ENCODE measurements at places on chromosomes 16 and 17.

DNA sequence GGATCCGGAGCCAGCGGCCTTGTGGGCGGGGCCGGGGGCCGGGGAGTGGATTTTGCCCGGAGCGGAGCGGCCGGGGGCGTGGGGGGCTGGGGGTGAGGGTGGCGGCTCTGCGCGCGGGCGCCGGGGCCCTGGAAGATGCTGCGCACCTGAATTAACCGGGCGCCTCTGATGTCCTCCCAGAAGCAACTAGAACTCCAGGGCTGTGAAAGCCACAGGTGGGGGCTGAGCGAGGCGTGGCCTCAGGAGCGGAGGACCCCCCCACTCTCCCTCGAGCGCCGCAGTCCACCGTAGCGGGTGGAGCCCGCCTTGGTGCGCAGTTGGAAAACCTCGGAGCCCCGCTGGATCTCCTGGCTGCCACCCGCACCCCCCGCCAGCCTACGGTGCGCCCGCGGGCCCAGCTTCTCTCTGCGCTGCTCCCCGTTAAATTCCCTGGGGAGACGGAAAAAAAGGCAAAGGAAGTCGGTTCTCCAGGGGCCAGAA is 549 bp downstream of the SLC26A11 start:
- DNase-seq: no peak

GRCh38 chr17:40347319-40348135 is 17.0 kb downstream of the GJD3 start:
- no peak for DNase-seq

- DNase-seq: no peak
Measured at GRCh38 chr17:17024778-17025300, 17.4 kb upstream of the MPRIP start.

- DNase-seq: peak; percentile 98
Measured at GRCh38 chr17:57875290-57876022, 25.6 kb upstream of the MRPS23 start.

- DNase-seq: no peak
Measured at GRCh38 chr17:43540821-43541674, 5.1 kb downstream of the ETV4 start.

DNA sequence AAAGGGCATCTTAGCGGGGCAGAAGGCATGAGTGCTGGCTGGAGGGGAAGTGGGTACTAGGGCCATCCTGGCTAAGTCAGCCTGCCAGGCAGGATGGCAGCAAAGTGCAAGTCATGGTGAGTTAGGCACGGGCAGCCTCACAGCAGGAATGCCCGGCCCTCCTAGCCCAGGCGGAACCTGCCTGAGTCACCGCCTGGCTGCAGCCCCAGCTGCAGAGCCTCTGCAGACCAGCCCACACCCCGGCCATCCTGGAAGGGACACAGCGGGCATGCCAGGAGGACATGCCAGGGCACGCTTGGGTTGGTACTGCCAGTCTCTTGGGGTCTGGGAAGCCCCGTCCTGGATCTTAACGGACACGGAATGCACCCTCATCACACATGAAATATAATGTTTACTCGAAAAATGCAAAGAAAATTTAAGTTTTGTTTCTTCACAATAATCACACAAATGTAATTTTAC is 5.0 kb upstream of the ALDH3A1 start:
- peak; percentile 95 for DNase-seq

GRCh38 chr16:3444032-3444388 is 530 bp downstream of the NAA60 start:
- peak; percentile 77 for DNase-seq

- DNase-seq: no peak
Measured at GRCh38 chr16:3094289-3095027, 4.6 kb downstream of the ZSCAN10 start.

- peak; percentile 97 for DNase-seq
Measured at GRCh38 chr17:75876938-75877751, 1.2 kb downstream of the TRIM47 start.

DNA sequence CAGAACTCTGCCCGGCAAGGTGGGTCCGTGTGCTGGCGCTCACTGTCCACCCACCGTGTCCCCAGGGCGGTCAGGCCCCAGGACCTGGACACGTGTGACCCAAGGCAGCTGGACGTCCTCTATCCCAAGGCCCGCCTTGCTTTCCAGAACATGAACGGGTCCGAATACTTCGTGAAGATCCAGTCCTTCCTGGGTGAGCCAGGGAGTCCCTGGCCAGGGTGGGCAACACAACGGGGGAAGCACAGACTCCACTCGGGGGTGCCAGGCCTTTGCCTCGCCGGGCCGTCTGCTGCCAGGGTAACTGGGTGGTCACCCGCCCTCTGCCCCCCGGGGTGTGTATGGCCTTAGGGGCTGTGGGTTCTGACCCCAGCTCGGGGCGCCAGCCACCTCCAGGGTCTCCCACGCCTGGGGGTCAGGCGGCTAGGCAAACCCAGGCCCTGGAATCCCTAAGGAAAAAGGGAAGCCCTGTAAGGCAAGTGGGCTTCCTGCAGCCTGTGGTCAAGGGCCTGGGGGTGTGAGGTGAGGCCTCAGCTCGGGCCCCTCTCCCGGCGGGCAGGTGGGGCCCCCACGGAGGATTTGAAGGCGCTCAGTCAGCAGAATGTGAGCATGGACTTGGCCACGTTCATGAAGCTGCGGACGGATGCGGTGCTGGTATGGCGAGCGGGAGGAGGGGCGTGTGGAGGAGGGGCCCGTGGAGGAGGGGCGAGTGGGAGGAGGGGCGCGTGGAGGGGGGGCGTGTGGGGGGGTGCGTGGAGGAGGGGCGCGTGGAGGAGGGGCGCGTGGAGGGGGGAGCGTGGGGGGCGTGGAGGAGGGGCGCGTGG is 6.5 kb downstream of the MSLN start:
- no peak for DNase-seq

DNA sequence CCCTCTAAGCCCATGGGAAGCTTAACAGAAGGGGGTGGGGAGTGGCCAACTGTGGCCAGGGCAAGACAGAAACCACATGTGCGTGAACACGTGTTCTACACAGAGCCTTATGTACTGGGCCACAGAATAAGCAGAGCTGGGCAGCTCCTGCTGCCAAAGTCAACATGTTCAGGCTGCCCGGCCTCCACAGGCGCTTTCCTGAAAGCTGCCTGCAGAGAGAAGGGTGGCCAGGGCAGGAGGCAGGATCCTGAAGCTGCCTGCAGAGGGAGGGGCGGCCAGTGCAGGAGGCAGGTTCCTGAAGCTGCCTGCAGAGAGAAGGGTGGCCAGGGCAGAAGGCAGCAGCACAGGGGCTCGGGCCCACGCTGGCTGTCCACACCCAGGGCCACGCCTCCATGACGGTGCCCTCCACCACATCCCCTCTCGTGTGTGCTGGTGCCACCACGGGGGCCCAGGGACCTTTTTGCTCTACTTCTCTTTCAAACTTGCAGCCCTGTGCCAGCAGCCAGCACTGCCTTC is 79.5 kb downstream of the ANKRD11 start:
- DNase-seq: no peak

GRCh38 chr17:1374431-1375177 is 25.4 kb downstream of the YWHAE start:
- peak; percentile 17 for DNase-seq

DNA sequence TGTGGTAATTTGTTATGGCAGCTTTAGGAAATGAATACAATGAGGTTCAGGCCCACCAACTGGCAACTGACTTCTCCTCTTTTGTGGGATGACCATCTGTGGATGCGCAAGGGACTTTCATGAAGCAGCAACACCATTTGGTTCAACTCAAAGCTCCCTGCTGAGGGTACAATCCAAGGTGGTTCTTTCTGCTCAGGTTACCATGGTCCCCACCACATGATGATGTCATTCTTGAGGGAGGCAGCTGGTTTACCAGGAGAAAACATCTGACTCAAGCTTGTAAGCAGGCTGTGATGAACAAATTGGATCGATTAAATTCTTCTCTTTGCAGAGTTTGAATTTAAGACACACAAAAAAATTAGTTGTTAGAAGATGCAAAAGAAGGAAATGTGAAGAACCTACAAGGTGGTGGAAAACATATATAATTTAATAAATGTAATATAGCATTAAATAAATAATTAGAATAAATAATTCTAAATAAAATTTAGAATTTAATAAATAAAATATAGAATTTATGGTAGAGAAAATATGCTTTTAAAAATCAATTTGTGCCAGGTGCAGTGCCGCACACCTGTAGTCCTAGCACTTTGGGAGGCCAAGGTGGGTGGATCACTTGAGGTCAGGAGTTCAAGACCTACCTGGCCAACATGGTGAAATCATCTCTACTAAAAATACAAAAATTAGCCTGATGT is 67.6 kb upstream of the ANKFN1 start:
- DNase-seq: no peak

GRCh38 chr16:57999971-58000705 is at the start of gene ZNF319:
Gene ZNF319 (minus strand): TSS chr16:58000672. CDS start chr16:57998265, 2,407 bp downstream.
- DNase-seq: peak; percentile 22

- DNase-seq: no peak
Measured at GRCh38 chr16:35532576-35532975, 2073.2 kb downstream of the TP53TG3F start.

- peak; percentile 82 for DNase-seq
Measured at GRCh38 chr17:77235370-77235941, 94.7 kb downstream of the SEC14L1 start.

DNA sequence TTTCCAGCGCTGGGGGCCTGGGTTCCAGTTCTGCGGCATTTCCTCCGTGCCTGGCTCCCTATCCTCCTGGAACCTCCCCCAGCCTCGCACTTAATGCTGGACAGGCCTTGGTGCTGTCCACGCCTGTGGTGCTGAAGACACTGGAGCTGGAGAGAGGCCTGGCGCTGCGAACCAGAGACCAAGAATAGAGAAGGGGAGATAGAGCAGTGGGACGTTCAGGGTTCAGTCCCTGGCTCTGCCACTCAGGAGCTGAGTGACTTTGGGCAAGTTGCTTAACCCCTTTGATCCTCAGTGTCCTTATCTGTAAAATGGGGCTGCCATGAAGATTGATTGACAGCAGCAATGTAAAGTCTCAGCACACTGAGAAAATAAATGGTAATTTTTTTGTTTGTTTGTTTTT is 11.9 kb downstream of the SBK1 start:
- peak; percentile 57 for DNase-seq

DNA sequence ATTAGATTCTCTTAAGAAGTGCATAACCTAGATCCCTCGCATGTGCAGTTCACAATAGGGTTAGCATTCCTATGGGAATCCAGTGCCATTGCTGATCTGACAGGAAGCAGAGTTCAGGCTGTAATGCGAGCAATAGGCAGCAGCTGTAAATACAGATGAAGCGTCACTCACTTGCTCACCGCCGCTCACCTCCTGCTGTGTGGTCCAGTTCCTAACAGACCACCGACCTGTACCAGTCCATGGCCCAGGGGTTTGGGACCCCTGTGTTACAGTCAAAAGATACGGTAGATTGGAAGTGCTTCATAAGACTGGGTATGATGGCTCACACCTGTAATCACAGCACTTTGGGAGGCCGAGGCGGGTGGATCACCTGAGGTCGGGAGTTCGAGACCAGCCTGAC is 2.8 kb downstream of the STAT5A start:
- DNase-seq: no peak

DNA sequence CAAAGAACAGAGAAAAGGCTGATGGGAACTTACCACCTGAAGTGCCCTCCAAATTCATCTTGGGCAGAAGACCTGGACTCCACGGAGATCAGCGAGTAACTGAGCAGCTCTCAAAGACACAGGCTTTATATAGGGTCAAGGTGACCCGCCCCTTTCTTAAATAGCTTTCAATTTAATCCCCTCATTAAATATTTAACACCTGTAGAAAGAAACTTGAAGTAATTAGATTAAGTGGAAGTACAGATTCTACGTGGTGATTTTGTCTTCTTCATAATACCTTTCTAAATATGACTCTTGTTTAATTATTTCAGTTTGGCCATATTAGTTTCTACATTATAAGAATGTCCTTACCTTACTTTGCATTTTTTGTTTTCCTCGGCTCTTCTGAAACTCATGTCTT is at the start of gene DUXB:
TSS of gene DUXB (minus strand) at position 101 of the 400 bp plus-strand sequence. CDS start at position 58, 43 bp downstream.
- no peak for DNase-seq
